Stimulated activated CD8-positive, alpha-beta memory T cell treated with anti-CD3 and anti-CD28 coated beads, Interleukin-15, amount 100 ng/mL, for 24 hours (primary cell): ENCODE measurements at places on chromosomes 1 and 21.

- DNase-seq: peak; percentile 42
These were observed 1.7 kb upstream of the FYB2 start for GRCh38 chr1:56820755-56821461.

DNA sequence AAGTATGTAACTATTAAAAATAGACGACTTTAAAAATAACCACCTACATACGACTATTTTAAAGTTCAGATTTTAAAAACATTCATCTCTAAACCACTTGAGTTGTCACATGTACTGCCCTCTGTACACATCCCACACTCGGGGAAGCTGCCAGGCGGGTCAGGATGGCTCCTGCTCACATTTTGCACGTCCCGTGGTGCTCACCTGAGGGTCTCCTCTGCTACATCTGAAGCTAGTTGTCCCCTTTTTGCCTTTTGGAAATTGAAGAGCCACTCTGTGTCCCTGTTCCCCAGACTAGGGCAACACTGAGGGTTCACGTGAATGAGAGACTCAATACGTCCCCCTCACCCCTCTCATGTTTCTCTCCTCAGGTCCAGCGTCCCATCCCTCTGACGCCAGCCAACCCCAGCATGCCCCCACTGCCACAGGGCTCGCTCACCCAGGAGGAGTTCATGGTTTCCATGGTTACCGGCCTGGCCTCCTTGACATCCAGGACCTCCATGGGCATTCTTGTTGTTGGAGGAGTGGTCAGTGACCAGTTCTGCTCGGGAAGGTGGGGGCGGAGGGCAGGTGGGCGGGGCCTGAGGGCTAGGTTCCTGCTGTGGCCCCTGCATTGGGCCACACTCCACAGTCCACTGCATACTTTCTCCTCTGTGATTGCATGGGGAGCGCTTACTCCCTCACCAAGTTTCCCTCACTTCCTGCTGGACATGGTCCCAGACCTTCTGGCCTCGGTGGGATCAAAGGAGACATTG is 13.0 kb upstream of the MIIP start:
- DNase-seq: no peak

DNA sequence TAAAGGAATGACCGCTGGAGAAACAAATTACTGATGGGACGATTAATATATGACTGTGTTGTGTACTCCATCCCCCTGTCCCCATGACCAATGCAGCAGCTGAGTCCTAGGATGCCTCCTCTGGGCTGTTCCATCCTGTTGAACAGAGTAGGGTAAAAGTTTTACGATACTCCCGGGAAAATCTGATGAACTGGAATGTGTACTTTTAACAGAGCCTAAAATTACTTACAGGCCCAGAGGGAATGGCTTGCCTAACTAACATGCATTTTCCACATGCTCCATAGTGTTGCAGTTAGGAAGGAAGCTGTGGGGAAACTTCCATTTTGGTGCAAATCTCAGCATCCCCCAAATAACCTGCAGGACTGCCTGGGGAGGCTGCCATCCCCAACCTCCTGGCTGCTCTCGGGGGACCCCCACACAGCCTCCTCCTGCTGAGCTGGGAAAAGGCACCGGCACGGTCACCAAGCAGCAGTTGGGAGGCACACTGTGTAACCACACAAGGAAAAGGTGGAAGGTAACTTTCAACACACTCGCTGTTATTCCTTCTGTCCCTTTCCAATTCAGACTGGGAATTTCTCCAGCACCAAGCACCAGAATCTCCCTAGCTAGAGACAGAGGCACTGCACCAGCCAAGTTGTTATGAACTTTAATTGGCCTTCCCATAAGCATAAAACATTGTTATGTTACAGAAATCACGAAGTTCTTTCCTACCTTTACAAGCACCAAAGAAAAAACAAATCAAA is 97.2 kb downstream of the BCAR3 start:
- no peak for DNase-seq

DNA sequence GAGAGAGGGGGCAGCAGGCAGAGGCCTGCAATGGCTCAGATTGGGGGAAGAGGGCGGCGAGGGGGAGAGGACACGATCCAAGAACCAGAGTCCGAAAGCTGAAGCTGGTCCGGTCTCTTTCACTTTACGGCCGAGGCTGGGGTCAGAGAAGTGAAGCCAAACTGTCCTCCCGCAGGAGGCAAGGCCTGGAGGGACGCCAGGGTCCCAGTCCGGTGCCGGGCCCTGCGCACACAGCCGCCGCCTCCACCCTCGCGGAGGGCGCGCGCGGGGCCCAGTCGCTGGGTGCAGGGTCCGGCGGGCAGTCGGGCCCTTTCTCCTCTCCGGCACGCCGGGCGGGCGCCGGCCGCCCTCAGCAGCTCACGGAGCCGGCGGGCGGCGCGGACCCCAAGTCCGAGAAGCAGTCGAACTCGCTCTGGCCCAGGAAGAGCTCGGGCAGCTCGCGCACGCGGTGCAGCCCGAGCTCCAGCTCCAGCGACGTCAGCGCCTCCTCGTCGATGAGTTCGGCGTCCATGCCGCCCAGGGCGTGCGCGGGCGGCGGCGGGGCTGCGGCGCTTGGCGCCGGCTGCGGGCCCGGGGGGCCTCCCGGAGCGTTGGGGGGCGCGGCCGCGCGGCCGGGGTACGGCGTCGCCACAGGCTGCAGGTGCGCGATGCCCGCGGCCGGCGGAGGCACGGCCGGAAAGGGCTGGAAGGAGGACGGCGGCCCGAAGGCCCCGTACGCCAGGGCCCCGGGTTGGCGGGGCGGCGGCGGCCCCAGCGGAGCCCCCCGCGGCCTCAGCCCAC is 749 bp downstream of the CITED4 start:
- DNase-seq: no peak

DNA sequence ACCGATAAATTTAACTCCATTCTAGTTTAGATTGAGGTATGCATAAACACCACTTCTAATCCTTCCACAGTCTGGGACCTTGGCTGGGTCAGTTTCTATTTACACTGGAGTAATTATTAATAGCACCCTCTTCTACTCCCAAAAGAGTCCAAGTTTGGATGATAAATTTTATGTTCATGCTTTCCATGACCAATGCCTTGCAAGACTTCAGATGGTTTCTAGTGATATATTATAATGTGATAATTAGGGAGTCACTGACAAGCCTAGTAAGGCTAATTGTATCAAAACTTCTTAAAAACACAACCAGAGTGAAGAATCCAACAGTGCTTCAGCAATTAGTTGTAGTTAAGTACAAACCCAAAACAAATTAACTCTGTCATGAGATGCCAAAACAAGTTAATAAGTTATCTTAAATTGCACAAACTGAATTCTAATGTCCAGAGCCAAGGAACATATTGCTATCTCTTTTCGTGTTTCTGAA is 489.6 kb downstream of the TTLL7 start:
- no peak for DNase-seq

GRCh38 chr1:210800301-210800700 is 333.6 kb downstream of the KCNH1 start:
- DNase-seq: no peak

- no peak for DNase-seq
These were observed 40.9 kb downstream of the RPL5 start for GRCh38 chr1:92872719-92873118.

GRCh38 chr1:8646996-8647395 is 170.4 kb downstream of the RERE start:
- no peak for DNase-seq

DNA sequence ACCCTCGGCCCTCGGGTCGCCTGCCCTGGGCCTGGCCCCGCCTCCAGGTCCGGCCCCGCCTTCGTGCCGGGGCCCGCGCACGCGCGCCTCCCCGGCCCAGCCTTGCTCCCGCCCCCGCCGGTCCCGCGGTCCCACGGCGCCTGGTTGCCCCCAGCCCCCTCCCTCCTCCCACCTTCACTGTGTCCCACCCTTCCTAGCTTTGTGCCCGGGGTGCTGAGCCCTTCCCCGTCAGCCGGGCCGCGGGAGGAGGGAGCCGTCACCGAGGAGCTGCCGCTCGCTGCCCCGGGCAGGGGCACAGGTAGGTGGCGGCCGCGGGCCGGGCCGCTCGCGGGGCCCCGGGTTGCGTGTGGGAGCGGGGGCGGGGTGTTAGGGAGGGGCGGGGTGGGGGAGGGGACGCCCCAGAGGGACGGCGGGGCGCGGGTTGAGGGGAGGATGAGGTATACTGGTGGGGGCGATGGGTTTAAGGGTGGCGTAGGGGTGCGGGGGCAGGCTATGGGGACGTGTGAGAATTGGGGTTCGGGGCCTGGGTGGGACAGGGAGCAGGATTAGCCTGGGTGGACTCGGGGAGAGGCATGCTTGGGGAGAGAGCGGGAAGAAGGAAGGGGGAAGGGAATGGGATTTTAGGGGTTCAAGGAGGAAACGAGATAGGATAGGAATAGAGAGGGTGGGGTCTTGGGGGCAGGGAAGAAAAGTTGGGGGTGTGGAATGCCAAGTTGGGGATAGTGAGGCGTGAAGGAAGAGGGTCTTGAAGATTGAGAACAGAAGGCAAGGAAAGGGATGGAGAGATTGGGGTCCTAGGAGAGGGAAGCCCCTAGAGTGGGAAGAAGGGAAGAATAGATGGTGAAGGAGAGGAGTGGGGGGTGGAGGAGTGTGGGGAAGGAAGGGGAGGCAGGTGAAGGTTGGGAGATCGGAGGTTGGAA is at the start of gene LRRC42:
Gene LRRC42, plus strand, starts transcription at position 99 of the 920 bp plus-strand sequence. CDS start 5,650 bp downstream, outside the sequence.
- DNase-seq: no peak

GRCh38 chr1:18949686-18950400 is 6.6 kb downstream of the IFFO2 start:
- DNase-seq: no peak

DNA sequence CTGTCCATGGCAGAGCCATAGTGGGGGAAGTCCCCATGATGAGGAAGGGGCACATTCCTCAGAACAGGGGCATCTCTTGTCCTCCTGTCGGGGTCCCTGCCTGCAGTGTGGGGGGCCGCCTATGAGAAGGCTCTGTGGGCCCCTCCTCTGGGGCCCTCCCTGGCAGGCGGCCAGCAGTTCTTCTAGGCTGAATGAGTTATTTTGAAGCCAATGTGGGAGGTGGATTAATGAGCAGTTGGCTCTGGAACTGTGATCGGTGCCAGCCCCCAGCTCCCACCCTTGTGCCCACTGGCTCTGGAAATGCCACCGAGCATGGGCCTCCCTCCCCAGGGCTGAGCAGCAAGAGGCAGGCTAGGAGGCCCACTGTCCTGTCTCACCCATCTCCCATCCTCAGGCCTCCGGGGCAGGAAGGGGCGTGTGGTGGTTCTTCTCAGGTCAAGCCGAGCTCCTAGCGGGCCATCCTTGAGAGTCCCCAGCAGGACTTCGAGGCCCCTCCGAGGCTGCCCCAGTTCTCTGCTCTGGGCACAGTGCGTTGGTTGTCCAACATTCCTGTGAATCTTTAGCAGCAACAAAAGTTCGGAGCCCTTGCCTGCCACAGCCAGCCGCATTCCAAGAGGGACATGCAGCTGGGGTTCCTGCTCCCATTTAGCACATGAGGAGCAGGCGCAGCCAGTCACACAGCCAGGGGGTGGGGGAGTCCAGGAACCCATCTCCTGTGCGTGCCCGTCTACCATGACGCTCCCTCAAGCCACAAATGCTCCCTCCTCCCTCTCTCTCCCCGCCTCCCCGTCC is 57.2 kb downstream of the EDN2 start:
- no peak for DNase-seq

DNA sequence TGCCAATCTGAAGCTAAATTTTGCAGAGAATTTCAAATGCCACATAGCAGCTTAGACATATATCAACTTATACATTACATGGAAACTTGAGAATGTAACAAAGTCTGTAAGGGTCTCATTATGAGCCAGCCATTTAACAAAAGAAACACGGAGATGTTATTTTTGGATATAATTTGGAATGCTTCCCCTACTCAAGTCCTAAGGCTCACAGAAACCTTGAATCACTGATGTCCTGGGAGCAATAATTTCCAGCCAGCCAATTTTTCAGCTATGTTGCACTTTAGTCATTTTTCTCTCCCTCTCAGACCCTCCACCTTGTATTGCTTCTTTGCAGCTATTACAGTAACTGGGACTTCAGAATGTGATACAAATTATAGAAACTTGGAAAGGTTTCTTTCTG is 56.9 kb downstream of the EIF2B3 start:
- no peak for DNase-seq

DNA sequence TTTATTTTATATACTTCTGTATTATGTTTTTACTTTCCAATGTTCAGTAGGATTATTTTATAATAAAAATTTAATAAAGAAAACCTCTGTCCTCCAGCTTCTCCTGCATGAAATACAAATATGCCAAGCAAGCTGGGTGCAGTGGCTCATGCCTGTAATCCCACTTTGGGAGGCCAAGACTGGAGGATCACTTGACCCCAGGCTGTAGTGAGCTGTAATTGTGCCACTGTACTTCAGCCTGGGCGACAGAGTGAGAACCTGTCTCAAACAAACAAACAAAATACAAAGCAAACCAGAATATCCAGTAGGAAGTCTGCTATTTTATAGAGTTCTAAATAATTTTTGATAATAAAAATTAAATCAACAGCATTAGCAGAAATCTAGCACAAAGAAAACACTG is 168.8 kb downstream of the EIF4G3 start:
- no peak for DNase-seq

DNA sequence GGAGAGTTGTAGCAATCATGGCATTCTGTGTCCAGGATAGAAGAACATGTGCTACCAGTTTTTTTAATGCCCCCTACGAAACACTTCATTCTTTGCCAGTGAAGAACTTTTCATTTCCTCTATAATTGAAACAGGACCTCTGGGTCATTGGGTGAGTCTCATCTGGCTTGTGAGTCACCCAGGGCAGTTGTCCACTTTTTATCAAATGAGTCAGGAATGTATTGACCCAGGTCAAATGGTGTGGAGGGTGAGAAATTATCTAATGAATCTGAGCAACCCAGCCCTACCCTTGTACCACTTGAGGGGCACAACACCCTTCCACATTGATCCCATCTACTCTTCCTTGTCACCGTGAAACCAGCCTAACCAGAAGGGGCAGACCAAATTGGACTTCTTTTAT is 417.3 kb upstream of the PROX1 start:
- no peak for DNase-seq

DNA sequence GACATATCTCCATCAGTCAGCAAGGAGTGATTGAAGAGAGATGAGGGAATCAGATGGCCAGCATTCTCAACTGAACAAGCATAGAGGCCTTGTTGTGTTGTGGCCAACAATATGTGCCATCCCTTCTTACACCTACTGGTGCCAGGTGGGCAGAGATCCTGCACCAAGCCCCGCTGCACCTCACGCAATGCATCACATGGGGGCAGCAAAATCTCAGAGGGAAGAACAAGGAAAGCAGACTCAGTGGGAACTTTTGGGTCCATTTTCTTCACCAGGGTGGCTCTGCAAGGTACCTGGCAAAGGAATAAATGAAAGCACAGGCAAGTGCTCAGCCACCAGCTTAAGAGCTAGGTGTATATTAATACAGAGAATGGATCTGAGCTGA is 33.2 kb downstream of the HSD3B2 start:
- no peak for DNase-seq

GRCh38 chr1:242784084-242784483 is 259.6 kb upstream of the PLD5 start:
- DNase-seq: no peak

DNA sequence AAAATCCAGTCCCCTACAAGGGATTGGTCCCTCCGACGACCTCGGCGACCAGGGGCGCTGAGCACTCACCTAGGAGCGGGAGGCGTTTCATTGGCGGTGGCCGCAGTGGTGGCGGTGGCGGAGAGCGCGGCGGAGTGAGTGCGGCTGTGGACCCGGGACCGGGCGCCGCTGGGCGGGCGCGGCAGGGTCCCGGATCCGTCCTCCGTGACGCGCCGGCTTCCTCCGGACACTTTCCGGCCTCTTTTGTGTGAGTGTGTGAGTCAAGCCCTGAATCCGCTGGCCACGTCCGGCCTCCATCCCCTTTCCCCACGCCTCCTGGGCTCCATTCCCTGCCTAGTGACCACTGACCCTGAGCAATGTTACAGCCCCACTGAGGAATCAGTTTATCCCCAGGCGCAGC is at the start of gene ADGRL4:
Gene ADGRL4, minus strand, starts transcription at position 167 of the 400 bp plus-strand sequence. Its CDS starts 76 bp downstream, at position 91.
- no peak for DNase-seq
